ENCODE measurements at places on chromosomes 3 and 15. TPM values are rescaled to one million over a fixed set of nuclear protein-coding genes. Genes with fewer than 3 reads are reported as not detected.
A peak's percentile ranks its signal among the peaks of the same experiment; 100 is the strongest.

GRCh38 chr15:75201616-75202250, at the start of gene C15orf39:
C15orf39 (plus strand) TSS chr15:75201882; CDS start chr15:75206049, 4,167 bp downstream.
- peak within 1 kb of the TSS; percentile 92 for H3K4me3 ChIP-seq
- peaks cover 45% of the 10 kb centered on the region for H3K4me1 ChIP-seq
- DNase-seq, result peak; percentile 73
- peak within 1 kb of the TSS; percentile 92 for H3K27ac ChIP-seq

DNA sequence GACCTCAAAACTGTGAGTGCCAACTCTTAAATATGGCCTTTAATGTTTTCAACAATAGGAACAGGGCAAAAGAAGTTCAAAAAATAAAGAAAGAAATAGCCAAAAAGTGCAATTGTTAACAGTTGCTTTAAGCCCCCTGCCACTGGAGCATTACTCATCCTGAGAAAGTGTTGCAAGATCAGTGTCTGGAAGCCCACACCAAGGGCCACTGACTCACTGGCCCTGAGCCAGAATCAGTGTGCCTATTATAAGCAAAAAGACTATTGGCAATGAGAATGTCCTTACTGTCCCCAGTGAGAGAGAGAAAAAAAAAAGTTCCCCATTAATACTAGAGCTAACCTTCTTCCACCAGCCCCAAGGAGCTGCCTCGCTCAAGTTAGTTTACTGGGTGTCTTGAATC, 480.1 kb upstream of the ZNF385D start:
- no peaks in the 10 kb centered on the region for H3K27me3 ChIP-seq
- H3K27ac ChIP-seq, result no peak overlapping the region
- no peak overlapping the region for H3K4me3 ChIP-seq
- no peaks in the 10 kb centered on the region for H3K36me3 ChIP-seq
- H3K4me1 ChIP-seq, result no peaks in the 10 kb centered on the region
- DNase-seq, result no peak

Gene CFAP91
- total RNA-seq, result not detected

Gene CXCR6
- 3.2 TPM for total RNA-seq

- peaks cover 32% of the 10 kb centered on the region for H3K27me3 ChIP-seq
- H3K4me3 ChIP-seq, result no peak overlapping the region
- H3K36me3 ChIP-seq, result no peaks in the 10 kb centered on the region
- DNase-seq, result no peak
- H3K27ac ChIP-seq, result no peak overlapping the region
Observed at GRCh38 chr3:178538056-178538455, 1.8 kb downstream of the KCNMB2 start.

- peak within 1 kb of the TSS; percentile 73 for H3K4me3 ChIP-seq
- DNase-seq, result peak; percentile 44
- no peaks in the 10 kb centered on the region for H3K36me3 ChIP-seq
- H3K27ac ChIP-seq, result no peak within 1 kb of the TSS
Observed at GRCh38 chr3:196968233-196969133, at the start of gene PIGZ. PIGZ (minus strand) TSS chr3:196968833; CDS start chr3:196952031, 16,802 bp downstream.

DNA sequence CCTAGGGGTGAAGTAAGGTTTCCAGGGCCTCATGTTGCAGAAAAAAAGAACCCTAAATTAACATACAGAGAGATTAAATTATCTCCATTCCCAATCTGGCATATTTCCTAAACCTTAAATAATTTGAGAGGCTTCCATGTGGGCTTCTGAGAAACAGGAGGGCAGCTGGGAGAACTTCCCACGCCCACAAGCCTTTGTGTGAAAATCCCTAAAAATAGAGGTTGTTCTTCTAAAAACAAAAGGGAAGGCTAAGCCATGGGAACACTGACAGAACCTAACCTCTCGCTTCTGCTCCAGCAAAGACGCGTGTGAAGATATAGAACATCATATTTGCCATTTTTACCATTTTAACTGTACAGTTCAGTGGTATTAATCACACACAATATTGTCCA, 812 bp upstream of the SLC12A8 start:
- no peak overlapping the region for H3K27ac ChIP-seq
- H3K27me3 ChIP-seq, result peaks cover 47% of the 10 kb centered on the region

GRCh38 chr3:8183627-8184026, 318.0 kb upstream of the LMCD1 start:
- no peaks in the 10 kb centered on the region for H3K27me3 ChIP-seq
- no peaks in the 10 kb centered on the region for H3K4me1 ChIP-seq
- DNase-seq, result no peak
- no peak overlapping the region for H3K4me3 ChIP-seq
- H3K27ac ChIP-seq, result no peak overlapping the region

DNA sequence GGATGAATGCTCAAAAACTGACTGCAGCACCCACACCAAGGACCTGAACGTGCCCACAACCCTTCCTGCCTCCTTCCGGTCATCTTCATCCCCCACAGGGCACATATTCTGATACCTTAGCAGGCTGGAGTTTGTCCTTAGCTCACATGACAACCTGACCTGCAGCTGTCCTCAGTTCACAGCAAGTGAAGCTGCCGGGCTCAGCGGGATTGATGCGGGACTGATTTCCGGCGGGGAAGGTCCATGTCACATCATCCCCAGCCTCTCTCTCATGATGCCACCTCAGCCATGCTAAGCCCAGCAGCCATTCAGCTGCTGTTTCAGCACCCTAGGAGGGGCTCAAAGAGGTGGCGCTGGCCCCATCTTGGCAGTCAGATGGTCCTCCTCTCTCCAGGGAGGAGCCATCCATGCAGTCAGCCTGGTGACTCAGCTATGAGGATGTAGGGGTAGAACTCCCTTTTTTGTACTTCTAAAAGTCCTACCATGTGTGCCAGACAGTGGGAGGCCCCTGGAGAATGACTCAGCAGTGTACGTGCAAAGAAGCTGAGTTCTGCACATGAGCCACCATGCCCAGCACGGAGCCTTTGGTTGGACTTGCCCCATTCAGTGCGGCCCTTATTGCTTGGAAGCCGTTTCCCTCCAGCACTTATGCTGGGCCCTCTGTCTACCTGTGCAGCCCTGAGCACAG, 9.5 kb downstream of the CA12 start:
- H3K27ac ChIP-seq, result no peak overlapping the region
- no peak overlapping the region for H3K4me3 ChIP-seq
- peak; percentile 51 for DNase-seq
- H3K27me3 ChIP-seq, result peaks cover 5% of the 10 kb centered on the region
- no peaks in the 10 kb centered on the region for H3K36me3 ChIP-seq

DNA sequence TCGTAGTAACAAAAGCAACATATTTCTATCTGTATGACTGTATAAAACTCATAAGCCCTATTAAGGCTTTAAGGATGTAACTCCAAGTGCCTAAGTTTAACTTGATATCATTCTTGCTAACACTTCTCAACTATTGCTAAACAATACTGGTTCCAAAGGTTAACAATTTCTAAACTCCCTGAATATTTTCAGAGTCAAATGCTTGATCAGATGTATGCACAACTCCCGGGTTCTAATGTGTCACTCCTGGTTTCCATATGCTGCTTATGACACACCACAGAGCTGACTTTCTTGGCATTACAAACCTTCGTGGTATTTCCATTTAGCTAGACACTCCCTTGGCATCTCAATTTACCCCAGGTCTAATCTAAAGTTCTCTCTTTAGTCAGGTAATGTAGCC, 26.3 kb downstream of the DZIP1L start:
- H3K27me3 ChIP-seq, result peaks cover 22% of the 10 kb centered on the region
- H3K4me1 ChIP-seq, result no peaks in the 10 kb centered on the region

Gene SORD
- 27.9 TPM for total RNA-seq

GRCh38 chr3:153442799-153443487, 280.9 kb downstream of the RAP2B start:
- peaks cover 11% of the 10 kb centered on the region for H3K4me1 ChIP-seq
- no peak overlapping the region for H3K4me3 ChIP-seq
- no peak for DNase-seq
- H3K36me3 ChIP-seq, result no peaks in the 10 kb centered on the region
- no peak overlapping the region for H3K27ac ChIP-seq
- no peaks in the 10 kb centered on the region for H3K27me3 ChIP-seq

Gene GHRL
- not detected for total RNA-seq

- H3K27me3 ChIP-seq, result no peaks in the 10 kb centered on the region
- H3K27ac ChIP-seq, result no peak overlapping the region
- no peaks in the 10 kb centered on the region for H3K4me1 ChIP-seq
Observed at GRCh38 chr3:130783629-130784028, 37.0 kb upstream of the PIK3R4 start.

Gene GREM1
- total RNA-seq, result not detected

- no peak overlapping the region for H3K27ac ChIP-seq
- H3K4me3 ChIP-seq, result no peak overlapping the region
- H3K27me3 ChIP-seq, result no peaks in the 10 kb centered on the region
- DNase-seq, result no peak
- no peaks in the 10 kb centered on the region for H3K36me3 ChIP-seq
Observed at GRCh38 chr3:32373276-32373675, 18.4 kb upstream of the CMTM7 start.

Gene CCR1
- total RNA-seq, result 0.67 TPM

Gene CYP8B1
- not detected for total RNA-seq

Gene GABRB3
- 0.16 TPM for total RNA-seq

DNA sequence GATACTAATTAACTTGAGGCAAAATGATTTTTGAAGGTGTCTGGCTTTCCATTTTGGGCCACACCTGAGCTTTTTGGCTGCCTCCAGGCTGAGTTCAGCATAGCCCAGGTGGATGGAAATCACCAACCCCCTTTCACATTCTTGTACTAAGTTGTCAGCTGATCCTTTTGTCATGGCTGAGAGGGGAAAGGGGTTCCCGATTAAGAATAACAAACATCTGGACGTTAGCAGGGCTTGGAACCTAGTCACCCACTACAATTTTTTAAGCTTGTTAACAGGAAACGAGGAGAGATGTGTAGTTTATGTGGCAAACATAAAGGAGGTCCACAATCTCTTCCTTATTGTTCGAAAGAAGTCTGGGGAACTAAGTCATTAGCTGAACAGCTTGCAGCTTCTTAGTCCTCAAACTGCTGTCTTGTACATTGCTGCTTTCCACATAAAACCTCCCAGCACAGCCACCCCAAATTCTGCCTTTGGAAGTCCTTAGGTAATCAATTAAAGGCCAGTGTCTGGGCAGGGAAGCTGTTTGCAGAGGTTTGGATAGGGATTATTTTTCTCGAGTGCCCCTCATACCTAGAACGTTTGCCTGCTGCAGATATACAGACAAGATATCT, 5.0 kb downstream of the NR2F2 start:
- no peak for DNase-seq
- peaks cover 77% of the 10 kb centered on the region for H3K27me3 ChIP-seq
- no peak overlapping the region for H3K27ac ChIP-seq
- peaks cover 16% of the 10 kb centered on the region for H3K4me1 ChIP-seq
- peaks cover 6% of the 10 kb centered on the region for H3K36me3 ChIP-seq

DNA sequence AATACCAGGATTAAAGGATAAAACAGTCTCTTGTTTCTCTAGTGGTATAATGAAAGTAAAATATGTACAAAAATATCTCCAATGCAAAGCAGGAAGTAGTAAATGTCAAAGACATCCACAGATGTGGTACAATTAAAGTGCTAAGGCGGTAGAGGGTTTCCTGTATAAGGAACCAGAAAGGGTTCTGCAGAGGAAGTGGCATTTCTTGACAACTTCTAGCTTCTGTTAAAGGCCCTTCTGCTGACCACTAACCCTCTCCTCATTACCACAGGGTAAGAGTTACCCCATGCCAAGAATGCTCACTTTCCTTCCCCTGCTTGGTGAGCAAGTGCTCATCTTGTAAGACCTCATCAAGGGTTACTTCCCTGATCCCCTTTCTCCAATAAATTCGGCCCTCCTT, 883.6 kb upstream of the NR2F2 start:
- H3K4me3 ChIP-seq, result no peak overlapping the region
- H3K27me3 ChIP-seq, result peaks cover 16% of the 10 kb centered on the region
- H3K27ac ChIP-seq, result peak overlapping the region; percentile 30
- peaks cover 26% of the 10 kb centered on the region for H3K4me1 ChIP-seq
- peaks cover 2% of the 10 kb centered on the region for H3K36me3 ChIP-seq

DNA sequence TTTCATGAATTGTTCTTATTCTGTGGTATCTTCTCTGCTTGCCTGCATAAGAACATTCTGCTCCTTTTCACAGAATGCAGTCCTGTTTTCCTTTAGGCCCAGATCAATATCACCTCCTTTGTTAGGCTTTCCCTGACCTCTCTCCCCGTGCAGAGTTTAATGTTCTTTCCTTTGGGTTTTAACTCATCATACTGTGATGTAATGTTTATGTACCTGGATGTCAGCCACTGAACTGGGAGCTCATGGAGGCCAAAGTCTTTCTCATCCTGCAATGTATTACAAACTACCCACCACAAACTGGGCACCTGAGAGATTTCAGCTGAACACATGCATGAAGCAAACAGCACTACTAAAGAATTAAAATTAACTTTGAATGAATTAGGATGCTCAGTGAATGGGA, 192.8 kb upstream of the RORA start:
- peaks cover 5% of the 10 kb centered on the region for H3K27me3 ChIP-seq
- H3K4me3 ChIP-seq, result no peak overlapping the region
- H3K36me3 ChIP-seq, result no peaks in the 10 kb centered on the region
- no peak for DNase-seq
- no peaks in the 10 kb centered on the region for H3K4me1 ChIP-seq

DNA sequence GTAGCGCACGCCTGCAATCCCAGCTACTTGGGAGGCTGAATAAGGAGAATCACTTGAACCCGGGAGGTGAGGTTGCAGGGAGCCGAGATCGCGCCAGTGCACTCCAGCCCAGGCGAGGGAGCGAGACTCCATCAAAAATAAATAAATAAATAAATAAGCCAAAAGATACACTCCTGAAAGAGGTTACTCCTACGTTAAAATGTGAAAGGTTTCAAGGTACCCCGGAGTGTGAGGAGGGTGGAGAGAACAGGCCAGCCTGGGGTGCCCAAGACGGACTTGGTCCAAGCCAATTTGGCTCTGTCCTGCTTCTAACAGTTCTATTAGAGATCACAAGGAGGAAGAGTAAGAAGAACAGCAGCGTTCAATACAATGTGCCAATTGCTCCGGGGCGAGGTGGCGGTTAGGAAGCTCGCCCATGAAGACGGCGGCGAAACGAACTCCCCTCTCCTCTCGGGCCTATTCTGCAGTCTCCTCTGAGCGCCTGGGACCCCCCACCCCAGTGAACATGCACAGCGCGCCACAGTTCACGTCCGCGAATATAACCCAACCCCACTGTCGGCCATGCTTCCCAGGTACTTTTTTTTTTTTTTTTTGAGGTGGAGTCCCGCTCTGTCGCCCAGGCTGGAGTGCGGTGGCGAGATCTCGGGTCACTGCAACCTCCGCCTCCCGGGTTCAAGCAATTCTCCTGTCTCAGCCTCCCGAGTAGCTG, 942 bp downstream of the ELP6 start:
- H3K27ac ChIP-seq, result peak overlapping the region; percentile 99
- peaks cover 23% of the 10 kb centered on the region for H3K36me3 ChIP-seq
- peak overlapping the region; percentile 96 for H3K4me3 ChIP-seq
- peaks cover 14% of the 10 kb centered on the region for H3K4me1 ChIP-seq
- H3K27me3 ChIP-seq, result no peaks in the 10 kb centered on the region

Measured in activated CD8-positive, alpha-beta T cell treated with anti-CD3 and anti-CD28 coated beads for 36 hours (primary cell).